Stimulated activated CD8-positive, alpha-beta memory T cell treated with anti-CD3 and anti-CD28 coated beads, Interleukin-4, amount 100 ng/mL, for 4 hours (primary cell): ENCODE measurements at places on chromosomes 11 and 22.

GRCh38 chr11:74535371-74536160, 42.0 kb upstream of the LIPT2 start:
- DNase-seq = no peak

- DNase-seq = no peak
These were observed 657.6 kb downstream of the BRD1 start for GRCh38 chr22:49170053-49170452.

DNA sequence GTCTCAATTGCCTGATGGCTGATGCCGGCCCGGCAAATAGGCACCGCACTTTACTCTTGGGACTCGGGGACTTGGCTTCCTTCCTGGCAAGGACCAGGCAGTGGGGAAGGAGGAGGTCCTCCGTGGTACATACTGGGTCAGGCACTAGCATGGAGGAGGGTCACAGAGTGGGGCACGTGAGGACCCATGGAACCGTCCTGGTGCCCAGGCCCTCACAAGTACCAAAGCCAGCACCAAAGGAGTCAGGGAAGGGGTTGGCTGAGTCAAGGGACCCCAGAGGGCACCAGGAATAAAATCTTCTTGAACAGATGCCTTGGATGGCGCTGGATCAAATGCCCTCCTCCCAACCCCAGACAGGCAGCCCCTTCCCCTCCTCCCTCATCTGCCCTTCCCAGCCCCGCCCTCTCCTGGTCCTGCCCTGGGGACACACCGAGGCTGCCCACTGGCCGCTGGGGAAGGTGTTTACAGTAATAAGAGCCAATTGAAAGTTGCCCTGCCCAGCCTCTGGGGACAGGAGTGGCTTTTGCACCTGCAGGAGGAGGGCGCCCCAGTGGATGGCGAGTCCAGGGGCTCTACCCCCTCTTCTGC, 5.6 kb upstream of the CARNS1 start:
- DNase-seq = no peak

DNA sequence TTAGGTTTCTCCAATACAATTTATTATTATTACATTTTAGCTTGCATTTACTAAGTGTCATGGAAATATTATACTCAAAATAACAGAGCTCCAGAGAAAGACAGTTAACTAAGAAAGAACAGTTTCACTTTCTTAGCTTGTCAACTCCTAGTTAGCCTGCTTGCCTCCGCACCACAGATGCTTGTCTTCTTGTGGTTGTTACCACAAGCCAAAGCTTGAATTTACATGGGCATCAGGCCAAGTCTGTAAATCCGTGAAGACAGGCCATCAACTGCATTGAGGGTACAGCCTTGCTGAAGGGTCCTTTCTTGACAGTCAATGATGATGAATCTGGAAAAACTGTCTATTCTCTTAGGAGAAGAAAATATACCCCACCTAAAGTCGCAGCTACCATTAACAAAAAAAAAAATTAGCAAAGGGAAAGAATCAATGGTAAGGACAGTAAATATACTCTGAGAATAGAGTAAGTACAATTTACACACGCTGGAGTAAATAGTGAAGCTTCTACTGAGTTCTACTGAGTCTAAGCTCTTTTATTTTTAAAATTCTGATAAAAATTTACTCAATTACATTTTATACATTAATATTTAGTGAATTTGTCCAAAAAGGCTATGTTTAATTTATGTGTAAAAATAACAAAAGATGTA, 15.6 kb upstream of the DENND5A start:
- no peak for DNase-seq

GRCh38 chr11:60862171-60862570, 5.2 kb upstream of the ZP1 start:
- DNase-seq = no peak

- no peak for DNase-seq
These were observed 19.3 kb downstream of the STARD10 start for GRCh38 chr11:72774499-72774898.

- no peak for DNase-seq
These were observed 1.4 kb downstream of the SLC35C1 start for GRCh38 chr11:45806072-45806933.
